ENCODE measurements at places on chromosomes 2 and 18. TPM values are rescaled to one million over a fixed set of nuclear protein-coding genes. Genes with fewer than 3 reads are reported as not detected.

Gene FAM161A
- 3.3 TPM for total RNA-seq

Gene NCOA1
- total RNA-seq = 5.3 TPM

Gene B3GNT7
- 0.10 TPM for total RNA-seq

Gene AFF3
- total RNA-seq = not detected

DNA sequence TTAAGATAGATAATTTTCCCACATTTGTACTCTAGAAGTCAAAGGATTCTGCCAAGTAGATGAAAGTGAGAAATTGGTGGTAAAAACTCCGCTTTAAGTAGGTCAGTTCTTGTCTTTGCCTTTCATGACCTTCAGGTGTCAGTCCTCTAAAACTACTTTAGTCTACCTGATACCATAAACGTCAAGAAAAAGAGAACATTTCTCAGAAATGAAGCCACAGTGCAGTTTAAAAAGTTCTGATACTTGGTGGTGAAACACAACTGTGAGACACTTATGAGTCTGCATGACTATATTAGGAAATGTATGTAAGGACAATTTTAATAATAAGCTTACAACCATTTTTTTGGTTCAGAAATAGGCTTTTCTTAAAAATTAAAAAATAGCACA is 583.3 kb downstream of the SATB2 start:
- DNase-seq = no peak

DNA sequence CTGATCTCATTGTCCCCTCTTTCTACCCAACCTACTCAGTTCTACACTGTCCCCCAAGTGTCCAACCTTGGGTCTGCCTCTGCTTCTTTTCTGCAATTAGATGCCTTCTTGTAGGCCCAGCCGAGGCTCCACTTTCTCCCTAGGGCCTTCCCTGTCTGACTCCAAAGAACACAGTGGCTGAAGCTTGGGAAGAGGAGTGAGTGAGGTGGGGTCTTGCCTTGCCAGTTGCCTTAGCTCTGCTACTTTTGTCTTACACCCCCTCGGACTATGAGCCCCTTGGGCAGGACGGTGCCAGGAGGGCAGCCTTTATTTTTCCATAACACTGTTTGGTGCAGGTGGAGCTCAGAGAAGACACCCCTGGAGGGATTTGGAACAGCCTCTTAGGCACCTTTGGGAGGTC is 345.1 kb downstream of the CYP26B1 start:
- DNase-seq = no peak

- DNase-seq = no peak
Observed at GRCh38 chr2:152127628-152128027, 28.8 kb upstream of the CACNB4 start.

GRCh38 chr2:36695746-36696415 is 626 bp upstream of the VIT start:
- peak; percentile 69 for DNase-seq

DNA sequence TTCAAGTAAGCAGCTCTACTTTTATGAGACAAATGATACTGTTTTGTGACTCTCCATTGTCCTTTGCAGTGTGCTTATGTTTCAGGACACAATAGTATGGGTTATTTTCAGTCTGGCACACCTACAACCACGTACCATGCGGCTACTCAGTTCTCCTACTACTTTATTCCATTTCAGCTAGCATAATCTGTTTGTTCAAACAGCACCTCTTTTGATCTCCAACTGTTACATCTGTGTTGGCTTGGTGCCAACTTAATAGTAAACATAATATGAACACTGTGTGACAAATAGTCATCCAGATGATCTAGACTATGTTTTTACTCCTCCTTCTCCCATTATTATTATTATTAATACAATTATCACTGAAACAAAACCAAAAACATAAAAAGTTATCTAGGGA is 40.5 kb downstream of the MYO3B start:
- no peak for DNase-seq

DNA sequence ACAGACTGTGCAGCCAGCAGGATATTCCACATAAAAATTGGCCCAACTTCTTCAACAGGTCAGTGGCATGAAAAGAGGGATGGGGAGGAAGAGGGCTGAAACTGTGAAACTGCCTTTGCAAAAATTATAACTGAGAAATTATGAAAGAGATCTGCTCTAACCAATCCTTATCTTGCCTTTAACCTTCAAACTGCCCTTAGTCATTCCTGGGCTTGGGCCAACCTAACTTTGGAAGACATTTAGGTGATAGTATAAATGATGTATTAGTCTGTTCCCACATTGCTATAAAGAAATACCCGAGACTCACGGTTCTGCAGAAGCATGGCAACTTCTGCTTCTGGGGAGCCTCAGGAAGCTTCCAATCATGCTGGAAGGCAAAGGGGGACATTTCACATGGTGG is 74.5 kb downstream of the RPL31 start:
- DNase-seq = no peak

All from foreskin keratinocyte (primary cell).